ENCODE measurements at places on chromosomes 12 and 14. TPM values are rescaled to one million over a fixed set of nuclear protein-coding genes. Genes with fewer than 3 reads are reported as not detected.

Gene SLC6A12
- 1.6 TPM for polyA plus RNA-seq

Gene WSCD2
- 0.02 TPM for polyA plus RNA-seq

Gene FGF6
- polyA plus RNA-seq: not detected

Gene ACOT4
- 1.6 TPM for polyA plus RNA-seq

Gene SSTR1
- polyA plus RNA-seq: 0.27 TPM

Gene TPPP2
- polyA plus RNA-seq: 0.30 TPM

Gene INSM2
- polyA plus RNA-seq: 0.21 TPM

Gene TBX5
- 0.02 TPM for polyA plus RNA-seq

Gene CCDC184
- 0.21 TPM for polyA plus RNA-seq

Gene TEX22
- 1.2 TPM for polyA plus RNA-seq

Gene ENDOU
- 1.3 TPM for polyA plus RNA-seq

Gene PTPRB
- polyA plus RNA-seq: 2.8 TPM

Gene MUCL1
- 19.2 TPM for polyA plus RNA-seq

Gene SERPINA6
- polyA plus RNA-seq: 0.91 TPM

Gene PLXNC1
- 3.7 TPM for polyA plus RNA-seq

Gene MAP3K9
- 0.75 TPM for polyA plus RNA-seq

Gene PLEKHG7
- polyA plus RNA-seq: 0.73 TPM

Gene TSPAN11
- polyA plus RNA-seq: 0.21 TPM

Gene SRRM4
- polyA plus RNA-seq: 0.05 TPM

Gene ASCL1
- polyA plus RNA-seq: 15.3 TPM

Gene CACNA1C
- 0.71 TPM for polyA plus RNA-seq

Gene CSRP2
- 91.8 TPM for polyA plus RNA-seq

Gene USP44
- polyA plus RNA-seq: 1.3 TPM

Gene WNT5B
- 4.1 TPM for polyA plus RNA-seq

Gene TMEM132D
- 0.02 TPM for polyA plus RNA-seq

Gene C14orf180
- polyA plus RNA-seq: 0.18 TPM

Gene PLEKHD1
- polyA plus RNA-seq: 0.30 TPM

Gene SLC16A7
- 6.2 TPM for polyA plus RNA-seq

Gene USP15
- 201 TPM for polyA plus RNA-seq

Gene GALNT16
- polyA plus RNA-seq: 0.91 TPM

Gene ARMH4
- 0.82 TPM for polyA plus RNA-seq

Gene RIPK3
- 15.2 TPM for polyA plus RNA-seq

Gene KCNJ8
- 3.5 TPM for polyA plus RNA-seq

Gene PLEKHH1
- 10.7 TPM for polyA plus RNA-seq

Gene RNASE3
- polyA plus RNA-seq: 1.2 TPM

Gene FITM1
- polyA plus RNA-seq: 3.5 TPM

Gene POTEM
- polyA plus RNA-seq: not detected

Gene NANOG
- polyA plus RNA-seq: 0.02 TPM

Gene CEP128
- polyA plus RNA-seq: 7.6 TPM

Gene ITGA5
- 25.0 TPM for polyA plus RNA-seq

Gene XPOT
- polyA plus RNA-seq: 24.6 TPM

Gene RIMKLB
- 95.5 TPM for polyA plus RNA-seq

Gene PNMA1
- polyA plus RNA-seq: 31.2 TPM

Gene TROAP
- 12.4 TPM for polyA plus RNA-seq

Gene MDM1
- 27.6 TPM for polyA plus RNA-seq

Gene LMNTD1
- polyA plus RNA-seq: 0.14 TPM

Gene NFE2
- polyA plus RNA-seq: 2.8 TPM

Measured in thymus (tissue), 14 donors.